H1 (cell line): ENCODE measurements at places on chromosomes 6 and 20. TPM values are rescaled to one million over a fixed set of nuclear protein-coding genes. Genes with fewer than 3 reads are reported as not detected.

ARMC2 gene
- 4.3 and 4.4 TPM in 2 replicates for total RNA-seq

ANKEF1 gene
- total RNA-seq, result 9.8 and 10.0 TPM in 2 replicates

RIPPLY2 gene
- total RNA-seq, result 0.74 and 1.9 TPM in 2 replicates

MDFI gene
- 38.5 and 41.0 TPM in 2 replicates for total RNA-seq

DNA sequence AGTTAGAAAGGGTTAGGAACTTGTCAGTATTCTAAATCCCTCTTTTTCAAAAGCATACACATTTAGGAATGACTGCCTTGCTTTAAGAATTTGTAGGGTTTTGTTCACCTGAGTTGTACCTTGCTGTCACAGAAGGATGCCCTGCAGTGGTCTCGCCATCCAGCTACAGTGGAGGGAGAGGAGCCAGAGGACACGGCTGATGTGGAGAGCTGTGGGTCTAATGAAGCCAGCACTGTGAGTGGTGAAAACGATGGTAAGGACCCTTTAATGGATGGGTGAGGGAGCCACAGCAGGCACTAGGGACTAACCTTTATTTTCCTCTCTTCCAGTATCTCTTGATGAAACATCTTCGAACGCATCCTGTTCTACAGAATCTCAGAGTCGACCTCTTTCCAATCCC is 69.9 kb downstream of the ASXL1 start:
- H3K4me1 ChIP-seq, result no peaks in the 10 kb centered on the region
- DNase-seq, result no peak
- H3K27ac ChIP-seq, result no peak overlapping the region

DNA sequence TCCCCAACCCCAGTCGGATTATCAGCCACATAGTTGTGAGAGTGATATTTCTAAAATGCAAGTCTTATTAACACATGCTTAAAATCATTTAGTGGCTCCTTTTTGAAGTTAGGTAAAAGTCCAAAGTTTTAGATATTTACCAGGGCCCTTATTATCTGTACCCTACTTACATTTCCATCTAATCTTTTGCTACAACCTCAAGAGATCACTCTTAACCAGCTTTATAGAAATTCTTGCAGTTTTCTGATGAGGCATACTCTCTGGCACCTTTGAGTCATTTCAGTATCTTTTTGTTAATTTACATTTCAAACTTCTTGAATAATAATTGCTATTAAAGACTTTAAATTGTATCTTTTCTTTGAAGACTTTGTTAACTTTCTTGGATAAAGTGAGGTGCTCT is 453.3 kb downstream of the RFPL4B start:
- no peaks in the 10 kb centered on the region for H3K36me3 ChIP-seq
- no peaks in the 10 kb centered on the region for H3K27me3 ChIP-seq
- H3K4me1 ChIP-seq, result no peaks in the 10 kb centered on the region

DNA sequence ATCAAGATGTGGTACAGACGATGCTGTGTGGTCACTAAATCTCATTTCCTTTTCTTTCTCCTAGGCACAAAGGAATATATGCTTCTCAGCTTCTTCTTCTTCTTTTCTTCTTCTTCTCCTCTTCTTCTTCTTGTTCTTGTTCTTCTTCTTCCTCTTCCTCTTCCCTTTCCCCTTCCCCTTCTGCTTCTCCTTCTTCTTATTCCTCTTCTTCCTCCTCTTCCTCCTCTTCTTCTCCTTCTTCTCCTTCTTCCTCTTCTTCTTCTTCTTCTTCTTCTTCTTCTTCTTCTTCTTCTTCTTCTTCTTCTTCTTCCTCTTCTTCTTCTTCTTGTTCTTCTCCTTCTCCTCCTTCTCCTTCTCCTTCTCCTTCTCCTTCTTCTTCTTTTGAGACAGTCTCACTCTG is 190.4 kb upstream of the DTNBP1 start:
- no peaks in the 10 kb centered on the region for H3K27me3 ChIP-seq
- no peak overlapping the region for H3K4me3 ChIP-seq
- DNase-seq, result no peak
- no peaks in the 10 kb centered on the region for H3K36me3 ChIP-seq
- H3K4me1 ChIP-seq, result peaks cover 5% of the 10 kb centered on the region

- peaks cover 18% of the 10 kb centered on the region for H3K4me1 ChIP-seq
- no peak for DNase-seq
- H3K36me3 ChIP-seq, result no peaks in the 10 kb centered on the region
Observed at GRCh38 chr6:111857674-111858337, 15.4 kb downstream of the FYN start.

GRCh38 chr20:35704514-35705261 is 5.5 kb downstream of the ROMO1 start:
- H3K27ac ChIP-seq, result no peak overlapping the region
- no peaks in the 10 kb centered on the region for H3K27me3 ChIP-seq
- H3K36me3 ChIP-seq, result peaks cover 18% of the 10 kb centered on the region
- no peaks in the 10 kb centered on the region for H3K4me1 ChIP-seq
- DNase-seq, result no peak
- H3K4me3 ChIP-seq, result no peak overlapping the region

GRCh38 chr6:149851461-149852110 is 12.6 kb downstream of the LRP11 start:
- H3K27me3 ChIP-seq, result no peaks in the 10 kb centered on the region
- no peak overlapping the region for H3K4me3 ChIP-seq

DNA sequence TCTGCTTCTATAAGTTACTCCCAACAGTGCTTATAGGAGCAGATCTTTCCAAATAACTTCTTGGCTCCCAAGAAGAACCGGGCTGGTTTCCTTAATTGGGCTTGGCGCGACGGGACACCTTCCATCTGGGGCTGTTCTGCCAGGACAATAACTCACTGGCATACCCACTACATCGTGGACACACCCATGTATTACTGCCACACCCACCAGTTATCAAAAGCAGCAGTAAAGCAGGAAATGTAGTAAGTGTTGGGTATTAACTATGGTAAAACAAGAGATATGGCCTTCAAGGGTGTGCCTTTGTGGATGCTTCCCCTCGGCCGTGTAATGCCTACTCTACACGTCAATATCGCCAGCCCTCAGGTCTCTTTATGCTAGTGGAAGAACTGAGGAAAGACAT is 24.7 kb downstream of the CNKSR3 start:
- H3K4me3 ChIP-seq, result no peak overlapping the region
- no peak for DNase-seq
- no peaks in the 10 kb centered on the region for H3K27me3 ChIP-seq
- H3K4me1 ChIP-seq, result no peaks in the 10 kb centered on the region

DNA sequence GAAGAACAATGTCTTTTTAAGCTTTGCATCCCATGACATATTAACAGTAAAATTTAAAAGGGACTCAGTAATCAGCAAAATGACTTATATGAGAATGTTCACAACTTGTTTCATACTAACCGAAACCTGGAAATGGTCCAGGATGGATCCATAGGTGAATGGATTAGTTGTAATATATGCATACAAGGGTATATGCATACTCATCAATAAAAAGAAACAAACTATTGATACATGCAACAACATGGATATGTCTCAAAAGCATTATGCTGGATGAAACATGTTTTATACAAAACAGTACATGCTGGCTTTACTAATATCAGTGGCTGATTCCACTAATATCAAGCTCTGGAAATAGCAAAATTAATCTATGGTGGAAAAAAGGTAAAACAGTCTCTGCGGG is 108.5 kb upstream of the HIVEP1 start:
- H3K27ac ChIP-seq, result no peak overlapping the region
- no peak for DNase-seq
- no peaks in the 10 kb centered on the region for H3K36me3 ChIP-seq
- no peaks in the 10 kb centered on the region for H3K27me3 ChIP-seq

DNA sequence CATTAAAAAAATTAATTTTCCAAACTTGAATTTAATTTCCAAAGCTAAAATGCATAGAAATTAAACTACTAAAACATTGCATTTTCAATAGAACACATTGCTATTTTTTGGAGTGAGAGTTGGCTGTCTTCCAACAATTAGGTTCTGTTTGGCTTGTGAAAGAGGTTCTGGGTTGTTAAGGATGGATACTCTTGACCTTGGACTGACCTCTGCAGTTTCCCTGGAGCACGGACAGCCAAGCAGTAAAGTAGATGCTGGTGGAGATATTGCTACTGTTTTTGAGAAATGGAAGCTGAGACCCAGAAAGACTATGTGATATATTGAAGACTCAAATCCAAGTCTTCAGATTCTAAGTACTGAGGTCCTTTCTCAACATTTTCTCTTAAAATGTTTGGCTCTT is 95.9 kb upstream of the CHD6 start:
- no peaks in the 10 kb centered on the region for H3K36me3 ChIP-seq
- DNase-seq, result no peak
- no peak overlapping the region for H3K27ac ChIP-seq

GRCh38 chr6:63573899-63574553 is 1.7 kb downstream of the LOC128125822 start:
- peak overlapping the region; percentile 98 for H3K27ac ChIP-seq
- 0 out of 2 replicates have a peak, but pooled peaks cover 2% of the 10 kb centered on the region for H3K27me3 ChIP-seq
- peaks cover 7% of the 10 kb centered on the region; the same call in 1 of the 2 replicates for H3K36me3 ChIP-seq
- H3K4me1 ChIP-seq, result no peaks in the 10 kb centered on the region
- H3K4me3 ChIP-seq, result peak overlapping the region; percentile 82

DNA sequence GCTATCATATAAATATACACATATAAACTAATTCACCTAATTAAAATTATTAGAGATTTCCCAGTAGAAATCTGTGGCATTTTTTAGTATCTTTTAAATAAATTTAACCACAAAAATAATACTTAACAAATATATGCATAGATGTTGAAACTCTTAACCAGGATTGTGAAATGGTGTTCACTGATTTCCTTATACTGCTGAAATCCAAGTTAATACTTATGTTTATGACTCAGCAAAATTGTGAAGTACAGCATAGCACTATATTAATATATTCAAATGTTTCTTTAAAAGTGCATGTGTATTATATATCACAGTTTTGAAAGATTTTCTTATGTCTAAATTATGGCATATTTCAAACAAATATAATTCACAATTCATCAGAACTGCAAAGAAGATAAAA is 328.2 kb upstream of the MANEA start:
- no peak for DNase-seq
- no peaks in the 10 kb centered on the region for H3K4me1 ChIP-seq
- H3K4me3 ChIP-seq, result no peak overlapping the region
- H3K36me3 ChIP-seq, result no peaks in the 10 kb centered on the region
- H3K27me3 ChIP-seq, result no peaks in the 10 kb centered on the region
- H3K27ac ChIP-seq, result no peak overlapping the region

GRCh38 chr6:96304997-96305396 is 216.6 kb upstream of the UFL1 start:
- H3K27ac ChIP-seq, result no peak overlapping the region
- DNase-seq, result no peak
- H3K4me1 ChIP-seq, result no peaks in the 10 kb centered on the region
- H3K36me3 ChIP-seq, result no peaks in the 10 kb centered on the region
- H3K27me3 ChIP-seq, result no peaks in the 10 kb centered on the region

DNA sequence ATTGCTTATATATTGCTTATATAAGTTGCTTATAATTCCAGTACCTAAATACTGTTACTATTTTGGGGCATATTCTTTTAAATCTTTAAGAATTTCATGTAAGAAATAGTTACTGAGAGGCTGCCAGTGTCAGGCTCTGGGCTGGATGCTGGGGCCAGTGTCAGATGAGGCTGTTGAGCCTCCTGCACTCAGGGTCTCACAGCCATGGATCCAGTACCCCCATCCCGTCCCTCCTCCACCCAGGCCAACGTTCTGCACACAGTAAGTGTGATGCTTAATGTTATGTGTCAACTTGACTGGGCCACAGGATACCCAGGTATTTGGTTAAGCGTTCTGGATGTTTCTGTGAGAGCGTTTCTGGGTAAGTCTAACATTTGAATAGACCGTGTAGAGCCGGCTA is 119.5 kb upstream of the PMEPA1 start:
- no peaks in the 10 kb centered on the region for H3K4me1 ChIP-seq
- no peak overlapping the region for H3K4me3 ChIP-seq
- no peak overlapping the region for H3K27ac ChIP-seq

- no peak for DNase-seq
- peak overlapping the region; percentile 92 for H3K4me3 ChIP-seq
- peaks cover 3% of the 10 kb centered on the region for H3K36me3 ChIP-seq
Observed at GRCh38 chr6:24720131-24720603, 1.2 kb upstream of the C6orf62 start.

DNA sequence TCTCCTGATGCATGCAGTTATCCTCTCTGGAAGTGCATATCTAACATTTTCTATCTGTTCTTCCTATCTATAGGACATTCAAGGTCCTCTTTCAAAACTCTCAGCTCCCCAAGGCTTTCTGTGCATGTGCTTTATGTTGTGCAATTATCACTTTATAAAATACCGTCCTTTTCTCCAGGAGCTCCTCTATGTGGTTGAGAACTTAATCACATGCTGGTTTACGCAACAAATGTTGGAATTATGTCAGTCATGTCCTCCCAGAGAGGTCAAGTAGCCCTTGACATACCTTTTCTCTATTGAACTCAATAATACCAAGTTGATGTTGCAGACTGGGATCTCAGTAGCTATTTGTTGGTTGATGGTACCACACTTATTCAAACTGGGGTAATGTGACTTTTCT is 388.4 kb downstream of the BTBD3 start:
- no peaks in the 10 kb centered on the region for H3K36me3 ChIP-seq
- H3K27me3 ChIP-seq, result no peaks in the 10 kb centered on the region
- no peak overlapping the region for H3K27ac ChIP-seq
- no peaks in the 10 kb centered on the region for H3K4me1 ChIP-seq

- H3K27ac ChIP-seq, result no peak overlapping the region
- H3K36me3 ChIP-seq, result no peaks in the 10 kb centered on the region
- peaks cover 33% of the 10 kb centered on the region for H3K4me1 ChIP-seq
Observed at GRCh38 chr6:44624226-44624625, 236.7 kb downstream of the CDC5L start.

DNA sequence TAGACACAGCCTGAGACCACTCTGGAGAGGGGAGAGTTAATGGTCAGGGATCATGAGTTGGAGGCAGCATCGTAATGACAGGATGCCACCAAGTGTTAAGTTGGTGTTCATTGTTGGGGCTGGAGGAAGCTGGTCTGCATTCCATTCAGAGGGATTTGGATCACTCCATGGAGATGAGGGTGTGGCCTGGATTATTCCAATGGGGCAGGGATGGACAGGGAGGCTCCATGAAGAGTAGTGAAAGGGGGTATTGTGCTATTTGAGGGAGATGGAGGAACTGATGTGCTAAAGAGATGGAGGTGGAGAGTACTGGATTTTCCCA is 1.1 kb downstream of the SAPCD1 start:
- H3K4me3 ChIP-seq, result no peak overlapping the region
- DNase-seq, result no peak
- no peaks in the 10 kb centered on the region for H3K27me3 ChIP-seq
- H3K27ac ChIP-seq, result 0 out of 2 replicates have a peak overlapping the region, but pooled peaks have one; percentile 32
